RWPE2 (cell line): ENCODE measurements at places on chromosomes 3 and 15.

DNA sequence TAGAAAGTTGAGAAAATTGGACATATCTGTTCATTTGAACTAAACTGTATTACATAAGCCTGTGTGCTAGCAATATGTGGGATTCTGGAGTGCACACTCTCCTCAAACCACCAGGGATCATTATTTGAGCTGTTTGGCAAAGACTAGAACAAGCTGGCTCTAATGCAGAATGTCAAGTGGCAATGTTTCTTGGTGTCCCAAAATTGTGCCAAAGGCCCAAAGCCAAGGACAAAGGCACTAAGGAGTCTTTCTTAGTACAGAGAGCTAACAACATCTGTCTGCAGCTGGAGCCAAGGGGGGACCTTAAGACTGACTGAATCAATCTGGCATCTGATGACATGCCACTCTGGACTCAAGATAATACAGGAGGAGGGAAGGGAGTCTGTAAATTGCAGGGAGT, 76.7 kb upstream of the STRIT1 start:
- H3K27me3 ChIP-seq: no peaks in the 10 kb centered on the region
- H3K36me3 ChIP-seq: no peaks in the 10 kb centered on the region
- no peak for DNase-seq
- no peaks in the 10 kb centered on the region for H3K4me1 ChIP-seq
- no peak overlapping the region for H3K4me3 ChIP-seq

DNA sequence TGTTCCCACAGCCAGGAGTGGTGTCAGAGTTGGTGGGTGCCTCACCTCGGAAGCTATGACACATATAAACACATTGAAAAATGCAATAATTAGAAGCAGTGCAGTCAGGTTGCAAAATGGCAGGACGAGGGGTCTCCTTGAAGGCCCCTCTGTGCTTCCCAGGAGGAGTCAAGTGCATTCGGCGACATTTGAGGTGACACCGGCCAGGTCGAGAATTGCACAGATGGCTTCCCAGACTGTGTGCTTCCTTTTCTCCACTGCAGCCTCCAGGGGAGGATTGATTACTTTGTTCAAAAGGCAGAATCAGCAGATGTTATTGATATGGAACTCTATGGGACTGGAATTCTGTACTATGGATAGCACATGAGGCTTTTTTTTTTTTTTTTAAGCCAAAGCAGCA, 163.2 kb downstream of the MINAR1 start:
- no peaks in the 10 kb centered on the region for H3K36me3 ChIP-seq
- no peak overlapping the region for H3K4me3 ChIP-seq
- DNase-seq: no peak
- H3K27ac ChIP-seq: no peak overlapping the region

DNA sequence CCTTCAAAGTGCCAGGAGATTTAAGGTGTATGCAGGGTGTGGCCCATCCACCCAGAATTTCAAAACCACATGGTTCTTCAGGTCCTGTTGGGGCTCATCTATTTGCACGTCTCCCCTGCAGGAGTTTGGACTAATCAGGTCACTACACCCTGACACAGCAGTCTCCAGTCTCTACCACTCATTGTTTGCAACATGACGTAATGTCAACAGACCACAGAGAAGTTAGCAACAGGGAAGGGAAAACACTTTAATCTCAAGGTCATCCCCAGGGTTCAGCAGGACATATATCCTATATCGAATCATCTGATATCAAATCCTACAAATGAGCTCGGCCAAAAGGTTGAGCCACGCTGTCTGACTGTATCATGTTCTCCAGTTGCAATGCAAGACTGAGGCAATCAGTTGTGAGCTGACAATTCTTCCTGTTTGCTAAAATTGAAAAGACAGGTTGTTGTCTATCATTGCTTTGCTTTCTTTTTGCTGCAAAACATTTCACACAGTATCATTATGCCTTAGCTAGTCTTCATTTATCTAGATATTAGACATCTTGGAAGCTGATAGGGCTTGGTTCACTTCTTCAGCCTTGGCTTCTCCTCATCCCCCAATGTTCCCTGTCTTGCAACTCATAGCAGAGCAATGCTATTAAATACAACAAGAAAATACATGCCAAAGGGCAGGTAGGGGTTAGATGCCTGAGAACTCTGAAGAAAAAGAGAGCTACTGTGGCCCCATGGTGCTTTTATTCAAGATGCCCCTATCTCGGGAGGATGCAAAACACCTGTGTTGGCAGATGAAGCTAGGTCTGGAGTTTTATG, 13.4 kb upstream of the LEKR1 start:
- H3K27me3 ChIP-seq: no peaks in the 10 kb centered on the region
- H3K4me1 ChIP-seq: peaks cover 67% of the 10 kb centered on the region
- no peak for DNase-seq
- peak overlapping the region; percentile 99 for H3K27ac ChIP-seq
- H3K36me3 ChIP-seq: no peaks in the 10 kb centered on the region
- no peak overlapping the region for H3K4me3 ChIP-seq

DNA sequence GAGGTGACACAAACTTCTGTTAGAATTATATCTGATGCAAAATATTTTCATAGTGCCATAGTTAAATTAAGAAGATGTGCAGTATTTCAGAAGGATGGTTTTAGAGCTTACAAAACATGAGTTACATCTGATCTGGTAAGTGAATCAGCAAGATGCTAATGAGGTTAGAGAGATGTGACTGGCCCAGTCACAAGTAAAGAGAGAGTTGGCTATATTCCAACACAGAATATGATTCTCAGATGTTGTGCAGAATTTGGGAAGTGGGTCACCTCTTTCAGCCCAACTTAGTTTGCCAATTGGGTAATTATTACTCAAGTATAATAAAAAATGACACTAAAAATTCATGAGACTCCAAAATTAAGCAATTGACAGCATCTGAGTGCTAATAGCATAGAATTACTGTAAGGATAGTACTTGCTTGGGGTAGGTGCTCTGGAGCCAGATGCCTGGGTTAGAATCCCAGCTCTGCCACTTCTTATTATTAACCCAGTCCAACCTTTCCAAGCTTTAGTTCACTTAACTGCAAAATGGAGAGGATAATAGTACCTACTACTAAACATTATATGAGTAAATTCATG, 30.8 kb downstream of the P2RY1 start:
- H3K36me3 ChIP-seq: no peaks in the 10 kb centered on the region
- no peak for DNase-seq
- H3K4me3 ChIP-seq: no peak overlapping the region

- H3K4me1 ChIP-seq: no peaks in the 10 kb centered on the region
- no peak for DNase-seq
- no peak overlapping the region for H3K27ac ChIP-seq
Observed at GRCh38 chr3:158539414-158540014, 31.5 kb upstream of the MLF1 start.

GRCh38 chr3:5140230-5140621, 18.1 kb downstream of the ARL8B start:
- H3K4me1 ChIP-seq: peaks cover 24% of the 10 kb centered on the region
- H3K27ac ChIP-seq: no peak overlapping the region

- no peaks in the 10 kb centered on the region for H3K27me3 ChIP-seq
- no peaks in the 10 kb centered on the region for H3K4me1 ChIP-seq
- DNase-seq: no peak
- H3K36me3 ChIP-seq: no peaks in the 10 kb centered on the region
- H3K27ac ChIP-seq: no peak overlapping the region
Observed at GRCh38 chr3:156151824-156152428, 31.5 kb downstream of the KCNAB1 start.

DNA sequence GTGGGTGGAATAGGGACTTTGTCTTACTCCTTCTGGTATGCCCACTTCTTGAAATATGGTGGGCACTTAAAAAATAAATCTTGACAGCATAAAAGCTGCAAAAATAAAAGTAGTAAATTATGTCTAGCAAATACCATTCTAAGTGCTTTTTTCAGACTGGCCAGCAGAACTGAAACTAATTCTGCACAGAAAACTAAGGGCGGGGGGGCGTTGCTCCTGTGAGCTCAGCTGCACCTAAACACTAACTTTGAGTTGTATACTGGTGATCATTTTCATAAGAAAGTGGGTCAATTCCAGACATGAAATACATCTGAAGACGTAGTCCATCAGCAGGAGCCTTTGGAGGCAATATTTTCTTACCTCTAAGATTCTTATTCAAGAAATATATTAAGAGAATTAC, 114.8 kb downstream of the WDR76 start:
- H3K4me1 ChIP-seq: no peaks in the 10 kb centered on the region
- no peak overlapping the region for H3K27ac ChIP-seq
- H3K27me3 ChIP-seq: no peaks in the 10 kb centered on the region
- DNase-seq: peak; percentile 30
- H3K4me3 ChIP-seq: no peak overlapping the region
- H3K36me3 ChIP-seq: no peaks in the 10 kb centered on the region

- DNase-seq: no peak
Observed at GRCh38 chr3:141392897-141393734, 24.8 kb downstream of the ZBTB38 start.

- no peaks in the 10 kb centered on the region for H3K36me3 ChIP-seq
- no peak overlapping the region for H3K4me3 ChIP-seq
- no peaks in the 10 kb centered on the region for H3K4me1 ChIP-seq
Observed at GRCh38 chr3:76715426-76715825, 324.5 kb upstream of the ROBO2 start.

GRCh38 chr3:12309716-12310115, 20.8 kb downstream of the PPARG start:
- H3K4me3 ChIP-seq: no peak overlapping the region
- peaks cover 23% of the 10 kb centered on the region for H3K4me1 ChIP-seq
- no peak for DNase-seq
- peaks cover 3% of the 10 kb centered on the region; the same call in 1 of the 2 replicates for H3K36me3 ChIP-seq
- no peaks in the 10 kb centered on the region for H3K27me3 ChIP-seq

GRCh38 chr3:43932921-43933320, 242.2 kb downstream of the ABHD5 start:
- no peaks in the 10 kb centered on the region for H3K36me3 ChIP-seq
- DNase-seq: no peak
- H3K4me1 ChIP-seq: no peaks in the 10 kb centered on the region
- no peaks in the 10 kb centered on the region for H3K27me3 ChIP-seq

GRCh38 chr3:45106874-45107273, 39.3 kb downstream of the CDCP1 start:
- no peaks in the 10 kb centered on the region for H3K27me3 ChIP-seq
- H3K4me3 ChIP-seq: no peak overlapping the region
- H3K36me3 ChIP-seq: peaks cover 95% of the 10 kb centered on the region
- H3K4me1 ChIP-seq: peaks cover 8% of the 10 kb centered on the region
- no peak for DNase-seq

GRCh38 chr3:16335333-16335732, 70.3 kb downstream of the OXNAD1 start:
- no peaks in the 10 kb centered on the region for H3K36me3 ChIP-seq
- no peak for DNase-seq
- peaks cover 4% of the 10 kb centered on the region for H3K4me1 ChIP-seq
- no peak overlapping the region for H3K4me3 ChIP-seq
- H3K27ac ChIP-seq: no peak overlapping the region

- H3K27ac ChIP-seq: no peak overlapping the region
- H3K4me3 ChIP-seq: no peak overlapping the region
- H3K36me3 ChIP-seq: no peaks in the 10 kb centered on the region
Observed at GRCh38 chr15:59991834-59992233, 12.3 kb upstream of the FOXB1 start.

- no peak for DNase-seq
- H3K36me3 ChIP-seq: no peaks in the 10 kb centered on the region
- peak overlapping the region; percentile 64 for H3K27ac ChIP-seq
- H3K4me1 ChIP-seq: peaks cover 45% of the 10 kb centered on the region
- no peaks in the 10 kb centered on the region for H3K27me3 ChIP-seq
- no peak overlapping the region for H3K4me3 ChIP-seq
Observed at GRCh38 chr3:72892081-72892775, 4.4 kb downstream of the GXYLT2 start.

DNA sequence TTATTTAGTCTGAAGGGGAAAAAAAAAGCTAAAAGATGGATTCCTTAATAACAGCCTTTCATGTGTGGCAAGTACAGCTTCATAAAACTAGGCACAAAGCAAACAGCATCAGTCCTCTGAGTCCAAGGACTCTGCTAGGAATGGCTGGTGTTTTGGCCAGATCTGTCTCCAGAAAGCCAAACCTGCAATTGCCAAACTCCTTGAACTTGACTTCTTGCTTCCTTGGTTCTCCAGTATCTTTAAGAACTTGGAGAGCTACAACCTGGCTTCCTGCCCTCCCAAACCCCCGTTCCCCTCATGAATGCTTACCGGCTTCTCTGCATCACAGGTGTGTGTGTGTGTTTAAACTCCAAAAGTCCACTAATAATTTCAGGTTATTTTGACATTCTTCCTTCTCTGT, 1.6 kb upstream of the PLOD2 start:
- 0 out of 2 replicates have a peak, but pooled peaks cover 9% of the 10 kb centered on the region for H3K36me3 ChIP-seq
- H3K4me1 ChIP-seq: peaks cover 61% of the 10 kb centered on the region
- peak overlapping the region; percentile 97 for H3K27ac ChIP-seq
- H3K27me3 ChIP-seq: no peaks in the 10 kb centered on the region

- no peak overlapping the region for H3K27ac ChIP-seq
- no peak overlapping the region for H3K4me3 ChIP-seq
- H3K27me3 ChIP-seq: no peaks in the 10 kb centered on the region
- H3K4me1 ChIP-seq: peaks cover 15% of the 10 kb centered on the region
- no peak for DNase-seq
- H3K36me3 ChIP-seq: no peaks in the 10 kb centered on the region
Observed at GRCh38 chr3:188972310-188972709, 199.5 kb upstream of the TPRG1 start.
